LNCaP clone FGC (cell line): ENCODE measurements at places on chromosomes 1 and 21.

- DNase-seq, result no peak
These were observed 85.6 kb upstream of the KCNA3 start for GRCh38 chr1:110760321-110760720.

GRCh38 chr1:66284746-66285145 lies 249.2 kb upstream of the SGIP1 start:
- DNase-seq, result no peak

GRCh38 chr1:26602378-26602959 lies 72.9 kb downstream of the RPS6KA1 start:
- no peak for DNase-seq

GRCh38 chr1:30101487-30102227 lies 621.7 kb downstream of the MATN1 start:
- no peak for DNase-seq

DNA sequence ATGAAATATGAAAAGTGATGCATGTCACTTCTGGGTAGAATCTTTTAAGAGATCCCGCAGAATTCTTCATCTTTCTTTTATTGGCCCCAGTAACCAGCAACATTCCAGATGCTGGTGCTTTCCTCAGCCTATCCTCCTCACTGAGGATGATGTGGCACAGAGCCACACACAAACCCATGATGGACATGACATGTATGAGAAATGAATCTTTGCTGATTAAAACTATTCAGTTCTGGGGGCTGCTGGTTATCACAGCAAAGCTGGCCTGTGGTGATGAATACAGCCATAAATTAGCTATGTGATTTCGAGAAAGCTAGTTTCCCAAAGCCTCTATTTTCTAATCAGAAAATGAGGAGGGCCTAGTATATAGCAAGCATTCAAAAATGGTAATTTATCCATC lies 8.3 kb upstream of the ERICH3 start:
- no peak for DNase-seq

GRCh38 chr1:193884848-193885558 lies 698.6 kb upstream of the B3GALT2 start:
- no peak for DNase-seq
